ENCODE measurements at places on chromosomes 12 and 14.

- no peak for DNase-seq
Measured at GRCh38 chr12:100044266-100044665, 59.5 kb upstream of the ANKS1B start.

GRCh38 chr14:24283796-24284460 is 12.5 kb upstream of the RABGGTA start:
- no peak for DNase-seq

DNA sequence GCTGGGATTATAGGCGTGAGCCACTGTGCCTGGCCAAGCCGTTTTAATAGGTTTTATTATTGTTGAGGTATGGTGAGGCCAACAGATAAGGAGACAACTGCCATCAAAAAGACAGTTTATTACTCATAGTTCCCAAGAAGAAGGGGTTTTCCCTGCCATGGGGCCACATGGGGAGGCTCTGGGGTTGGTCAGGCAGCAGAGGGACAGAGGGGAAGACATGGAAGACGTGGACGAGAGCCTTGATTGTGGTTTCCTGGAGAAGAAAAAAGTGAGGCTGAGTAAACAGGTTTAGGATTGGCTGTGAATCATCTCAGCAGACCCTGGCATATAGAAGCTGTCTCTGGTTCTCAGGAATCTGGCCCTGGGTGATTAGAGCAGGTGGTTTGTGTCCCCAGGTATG is 69.9 kb downstream of the FOXN4 start:
- DNase-seq: no peak

DNA sequence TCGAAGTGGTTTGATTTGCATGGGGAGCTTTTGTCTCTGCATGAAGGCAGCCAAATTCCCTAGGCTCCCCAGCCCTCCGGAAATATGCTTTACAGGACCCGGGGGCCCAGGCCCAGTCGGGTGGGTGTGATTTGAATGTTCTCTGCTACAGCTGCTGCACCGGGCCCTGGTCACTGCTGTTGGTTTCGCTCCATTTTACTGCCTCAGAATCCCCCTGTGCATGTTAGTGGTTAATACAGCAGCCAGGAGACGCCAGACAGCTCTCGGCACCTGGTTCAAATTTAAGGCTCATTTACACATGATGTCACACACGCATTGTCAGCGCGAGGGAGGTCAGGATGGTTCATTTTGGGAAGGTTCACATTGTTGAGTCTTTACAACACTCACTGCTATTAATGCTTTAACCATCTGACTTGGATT is 99.6 kb downstream of the SLC38A6 start:
- no peak for DNase-seq

- DNase-seq: no peak
Measured at GRCh38 chr12:46711756-46712155, 114.0 kb downstream of the SLC38A4 start.

- no peak for DNase-seq
Measured at GRCh38 chr12:61810486-61810885, 449.7 kb upstream of the USP15 start.

Data from stimulated activated CD8-positive, alpha-beta memory T cell treated with anti-CD3 and anti-CD28 coated beads, Interleukin-15, amount 100 ng/mL, for 24 hours (primary cell).